Fibroblast of the aortic adventitia (primary cell): ENCODE measurements at places on chromosomes 7 and 10. TPM values are rescaled to one million over a fixed set of nuclear protein-coding genes. Genes with fewer than 3 reads are reported as not detected.
A peak's percentile ranks its signal among the peaks of the same experiment; 100 is the strongest.

- DNase-seq: no peak
Observed at GRCh38 chr7:103993551-103993950, 4.1 kb upstream of the RELN start.

DNA sequence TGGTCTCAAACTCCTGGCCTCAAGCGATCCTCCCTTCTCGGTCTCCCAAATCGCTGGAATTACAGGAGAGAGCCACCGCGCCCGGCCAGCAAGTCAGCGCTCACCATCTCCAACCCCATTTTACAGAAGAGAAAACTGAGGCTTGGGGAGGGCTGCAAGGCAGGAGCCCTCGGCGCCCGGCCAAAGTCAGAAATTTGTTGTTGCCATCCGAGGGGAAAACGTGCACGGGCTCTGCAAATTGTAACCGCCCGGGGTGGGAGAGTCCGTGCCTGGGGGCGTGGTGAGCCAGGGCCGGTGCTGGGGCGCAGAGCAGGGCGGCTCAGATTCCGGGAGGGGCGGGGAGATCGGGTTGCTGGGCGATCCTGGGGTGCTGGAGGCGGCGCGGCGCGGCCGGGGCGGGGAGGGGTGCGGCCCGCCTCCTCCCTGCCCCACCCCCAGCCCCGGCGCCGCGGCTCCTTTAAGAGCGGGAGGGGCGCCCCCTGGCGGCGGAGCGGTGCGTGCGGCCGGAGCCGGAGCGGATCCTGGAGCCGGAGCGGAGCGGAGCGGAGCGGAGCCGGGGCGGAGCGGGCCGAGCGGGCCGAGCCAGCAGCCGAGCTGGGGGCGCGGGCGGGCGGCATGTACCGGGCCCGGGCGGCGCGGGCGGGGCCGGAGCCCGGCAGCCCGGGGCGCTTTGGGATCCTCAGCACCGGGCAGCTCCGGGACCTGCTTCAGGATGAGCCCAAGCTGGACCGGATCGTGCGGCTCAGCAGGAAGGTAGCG lies at the start of gene VPS37D:
TSS of gene VPS37D (plus strand) at position 488 of the 759 bp plus-strand sequence. CDS start at position 616, 128 bp downstream.
- peak; percentile 81 for DNase-seq

GRCh38 chr7:101121991-101122932 lies 4.6 kb upstream of the SERPINE1 start:
- peak; percentile 99 for DNase-seq

KLLN gene
- 0.99 and 2.0 TPM in 2 replicates for total RNA-seq

SLC26A5 gene
- total RNA-seq: not detected in 2 replicates

DNA sequence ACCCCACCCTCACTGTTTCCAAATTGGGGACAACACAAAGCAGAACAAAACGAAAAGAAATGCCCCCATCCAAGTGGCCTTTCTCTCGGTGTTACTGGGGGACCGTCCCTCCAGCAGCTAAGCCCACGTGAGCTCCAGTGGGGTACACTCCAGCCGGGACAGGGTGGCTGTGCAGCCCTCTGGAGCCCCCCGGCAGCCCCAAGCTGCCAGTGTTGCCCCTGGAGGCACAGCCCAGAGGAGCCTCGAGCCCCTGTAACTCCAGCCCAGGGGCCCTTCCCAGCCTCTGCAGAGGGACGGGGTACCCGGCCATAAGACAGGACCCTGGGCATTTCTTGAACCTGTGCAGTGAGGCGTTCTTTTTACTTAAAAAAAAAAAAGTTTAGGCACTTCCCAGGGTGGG lies 124.5 kb upstream of the KCTD7 start:
- no peak for DNase-seq

- no peak for DNase-seq
Observed at GRCh38 chr7:101635484-101635883, 6.4 kb upstream of the MYL10 start.

DNA sequence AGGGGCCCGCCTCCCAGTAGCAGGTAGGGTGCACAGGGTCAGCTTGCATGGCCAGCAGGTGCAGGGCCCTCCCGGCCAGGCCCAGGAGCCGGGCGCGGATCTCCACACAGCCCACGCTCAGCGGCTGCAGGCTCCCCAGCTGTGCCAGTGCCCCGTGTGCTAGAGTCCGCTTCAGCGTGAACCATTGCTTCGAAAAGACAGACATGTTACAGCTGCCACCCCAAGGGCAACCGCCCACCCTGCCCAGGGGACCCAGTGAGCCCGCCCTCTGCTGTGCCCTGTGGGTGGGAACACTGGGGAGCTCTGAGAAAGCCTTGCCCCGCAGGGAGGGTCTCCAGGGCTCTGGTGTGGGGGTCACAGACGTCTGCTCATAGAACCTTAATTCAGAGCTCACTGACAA lies 64.3 kb upstream of the NKX6-2 start:
- no peak for DNase-seq

- DNase-seq: no peak
Observed at GRCh38 chr10:86786368-86786767, 29.9 kb downstream of the BMPR1A start.

- no peak for DNase-seq
Observed at GRCh38 chr10:77566236-77566635, 71.4 kb downstream of the KCNMA1 start.

DNA sequence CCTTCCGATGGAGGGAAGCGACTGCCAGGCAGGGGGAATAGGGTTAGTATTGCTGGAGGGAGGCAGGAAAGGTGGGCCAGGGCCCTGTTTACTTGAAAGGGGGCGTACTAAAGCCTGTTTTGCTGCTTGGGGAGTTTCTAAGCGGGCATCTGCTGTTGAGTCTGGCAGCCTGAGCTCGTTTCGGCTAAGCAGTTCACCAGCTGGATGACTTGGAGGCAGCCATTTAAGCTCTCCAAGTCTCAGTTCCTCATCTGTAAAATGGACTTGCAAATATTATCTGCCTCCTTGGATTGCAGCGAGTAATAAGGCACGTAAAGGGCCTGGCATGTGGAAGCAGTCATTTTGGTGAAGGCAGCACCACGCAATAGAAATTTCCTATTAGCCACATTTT lies 44.0 kb downstream of the LDB3 start:
- DNase-seq: peak; percentile 28

DNA sequence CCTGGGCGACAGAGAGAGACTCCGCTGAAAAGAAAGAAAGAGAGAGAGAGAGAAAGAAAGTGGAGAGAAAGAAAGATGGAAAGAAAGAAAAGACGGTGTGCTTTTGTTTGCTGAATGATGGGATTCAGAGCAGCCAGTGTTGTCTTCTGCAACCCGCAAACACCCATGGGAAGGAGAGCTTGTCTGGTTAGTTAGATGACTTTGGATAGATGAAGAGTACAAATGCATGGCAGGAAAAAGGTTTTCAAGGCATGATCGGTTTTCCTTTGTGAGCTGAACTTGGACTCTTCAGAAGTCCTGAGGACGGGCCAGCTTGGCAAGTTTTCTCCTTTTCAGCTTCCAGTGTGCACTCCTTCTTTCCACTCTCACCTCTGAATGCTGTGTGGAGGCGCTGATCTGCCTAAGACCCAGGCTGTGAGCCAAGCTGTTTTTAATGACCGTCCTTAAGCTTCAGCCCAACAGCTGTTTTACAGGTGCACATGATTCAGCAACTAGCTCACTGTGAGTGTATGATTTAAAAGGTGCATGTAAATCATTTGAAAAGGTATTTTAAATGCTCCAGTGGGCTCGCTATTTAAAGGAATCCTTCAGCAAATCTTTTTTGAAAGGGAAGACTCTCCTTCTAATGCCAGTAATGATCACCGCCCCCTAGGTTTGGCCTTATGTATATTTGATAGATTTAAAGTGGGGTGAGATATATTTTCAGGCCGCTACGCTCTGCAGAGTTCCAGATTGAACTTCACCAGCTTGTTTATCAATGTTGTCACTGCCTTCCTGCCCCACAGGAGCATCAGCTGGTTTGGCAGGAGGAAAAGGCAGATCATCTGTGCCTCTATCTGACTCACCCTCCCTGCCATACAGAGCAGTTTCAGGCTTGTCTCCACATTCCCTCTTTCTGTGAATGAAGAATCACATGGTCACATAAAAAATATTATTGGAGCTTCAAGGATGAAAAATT lies 115.0 kb downstream of the PLXDC2 start:
- DNase-seq: peak; percentile 25

DNA sequence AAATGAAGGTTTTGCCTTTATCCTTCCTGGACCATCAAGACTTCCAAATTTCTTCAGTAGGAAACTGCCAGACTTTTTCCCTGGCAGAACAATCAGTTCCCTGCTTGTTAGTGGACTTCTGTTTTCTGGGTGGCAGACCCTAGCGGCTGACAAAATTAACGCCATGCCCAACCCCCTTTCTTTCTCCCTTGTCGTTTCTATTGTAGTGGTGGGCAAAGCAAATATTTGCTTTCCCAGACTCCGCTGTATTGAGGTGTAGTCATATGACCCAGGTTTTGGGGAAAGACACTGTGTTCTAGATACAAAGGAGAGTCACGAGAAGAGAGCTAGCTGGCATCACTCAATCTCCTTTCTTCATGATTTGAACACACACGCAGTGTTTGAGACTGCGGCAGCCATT lies 7.7 kb downstream of the PON2 start:
- DNase-seq: no peak

GRCh38 chr10:133201151-133201947 lies 28.7 kb upstream of the UTF1 start:
- DNase-seq: no peak

DNA sequence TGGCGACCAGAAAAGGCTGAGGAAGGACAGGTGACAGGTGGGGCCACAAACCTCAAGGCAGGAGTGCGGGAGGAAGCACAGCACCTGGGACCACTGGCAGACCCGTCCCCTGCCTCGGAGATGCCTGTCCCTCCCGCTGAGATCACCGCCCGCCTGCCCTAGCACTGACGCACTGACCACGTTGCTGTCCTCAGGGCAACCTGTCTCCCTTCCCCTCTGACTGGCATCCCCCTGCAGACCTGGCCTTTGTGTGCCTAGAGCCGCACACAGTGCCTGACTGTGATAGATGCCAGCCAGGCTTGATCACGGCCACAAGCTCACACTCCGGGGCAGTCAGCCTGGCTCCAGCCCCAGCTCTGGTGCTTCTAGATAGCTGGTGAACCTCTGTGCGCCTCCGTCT lies 58.4 kb upstream of the EN2 start:
- no peak for DNase-seq
